Cerebellum (tissue), 4 donors: ENCODE measurements at places on chromosomes 3 and 15. TPM values are rescaled to one million over a fixed set of nuclear protein-coding genes. Genes with fewer than 3 reads are reported as not detected.
A peak's percentile ranks its signal among the peaks of the same experiment; 100 is the strongest.

Gene DPH6
- 27.2 TPM for total RNA-seq

Gene LRTM1
- total RNA-seq: not detected

- no peak for DNase-seq
Measured at GRCh38 chr3:3241596-3241995, 62.1 kb upstream of the CRBN start.

Gene TMEM115
- total RNA-seq: 16.4 TPM

DNA sequence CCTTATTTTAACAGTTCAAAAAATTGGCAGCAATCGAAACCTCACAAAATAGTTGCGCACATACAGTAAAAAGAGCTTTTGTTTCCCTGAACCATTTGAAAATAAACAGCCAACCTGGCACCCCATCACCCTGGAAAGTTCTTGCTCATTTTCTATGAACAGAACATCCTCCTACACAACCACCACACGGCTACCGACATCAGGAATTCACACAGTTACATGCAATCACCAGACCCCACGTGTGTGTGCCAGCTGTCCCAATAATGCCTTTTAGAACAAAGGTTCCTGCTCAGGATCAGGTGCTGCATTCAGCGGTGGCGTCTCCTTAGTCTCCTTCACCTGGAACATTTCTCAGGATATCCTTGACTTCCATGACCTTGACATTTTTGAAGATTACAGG is 186.5 kb downstream of the KLF13 start:
- no peak for DNase-seq

Gene TF
- 10.2 TPM for total RNA-seq

Gene GXYLT2
- 7.4 TPM for total RNA-seq

DNA sequence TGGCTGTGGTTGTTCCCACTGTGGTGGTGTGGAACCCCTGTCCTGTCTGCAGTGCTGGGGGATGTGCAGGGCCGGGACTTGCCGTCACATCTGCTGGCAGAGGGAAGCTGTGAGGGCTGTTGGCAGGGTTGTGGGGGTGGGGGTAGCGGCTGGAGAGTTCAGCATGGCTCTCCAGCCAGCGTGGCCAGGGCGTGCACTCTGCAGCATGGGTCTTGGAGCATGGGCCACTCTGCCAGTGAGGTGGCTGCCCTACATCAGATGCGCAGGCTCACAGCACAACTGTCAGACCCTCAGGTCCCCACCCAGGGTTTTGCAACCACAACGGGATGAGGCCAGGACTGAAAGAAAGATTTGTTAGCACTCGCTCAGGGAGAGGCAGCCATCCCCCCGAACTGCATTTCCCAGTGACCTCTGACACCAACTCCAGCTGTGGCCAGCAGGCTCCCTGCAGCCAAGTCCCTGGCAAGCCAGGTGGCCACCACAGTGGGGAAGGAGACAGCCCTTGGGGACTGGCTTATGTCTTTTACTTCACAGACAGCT is 237.7 kb upstream of the LYSMD4 start:
- no peak for DNase-seq

GRCh38 chr15:74167891-74168331 is 5.6 kb upstream of the ISLR start:
- no peak for DNase-seq

- DNase-seq: no peak
Measured at GRCh38 chr3:16059711-16060357, 114.6 kb upstream of the GALNT15 start.

Gene SCAANT1
- not detected for total RNA-seq

Gene TMOD3
- total RNA-seq: 33.5 TPM

Gene SPCS1
- 31.2 TPM for total RNA-seq

DNA sequence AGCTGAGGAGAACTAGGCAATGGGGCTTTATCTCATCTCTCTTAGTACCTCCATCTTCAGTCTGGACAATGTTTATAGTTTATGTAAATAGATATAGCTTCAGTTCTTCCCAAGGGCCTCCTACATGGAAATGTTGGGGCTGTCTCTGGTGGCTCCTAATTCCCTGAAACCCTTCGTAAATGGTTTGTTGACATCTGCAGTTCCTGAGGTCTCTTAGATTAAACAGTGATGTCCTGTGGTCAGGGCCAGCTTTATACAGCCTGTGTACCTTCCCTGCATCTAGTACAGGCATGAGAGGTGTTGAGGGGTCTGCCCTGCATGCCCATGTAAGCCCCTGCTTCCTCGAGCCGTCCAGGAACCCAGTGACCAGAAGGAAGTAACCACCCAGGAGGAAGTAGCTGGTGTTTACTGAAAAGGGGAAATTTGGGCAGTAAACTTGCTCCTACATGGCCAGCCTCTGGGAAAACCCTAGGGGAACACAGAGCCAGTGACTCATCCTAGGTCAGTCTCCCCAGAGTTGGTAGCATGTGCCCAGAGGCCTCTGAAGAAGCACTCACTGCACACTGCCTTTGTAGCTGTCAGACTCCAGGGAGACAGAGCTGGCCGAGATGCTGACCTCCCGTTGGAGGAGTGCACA is 4.7 kb upstream of the TBC1D2B start:
- DNase-seq: no peak

- DNase-seq: no peak
Measured at GRCh38 chr3:46829699-46830208, 33.5 kb downstream of the MYL3 start.

- no peak for DNase-seq
Measured at GRCh38 chr3:41489231-41489630, 289.9 kb downstream of the CTNNB1 start.

- no peak for DNase-seq
Measured at GRCh38 chr3:184719709-184720108, 7.8 kb upstream of the MAGEF1 start.

GRCh38 chr3:72615776-72616175 is 232.5 kb downstream of the SHQ1 start:
- DNase-seq: peak; percentile 21

DNA sequence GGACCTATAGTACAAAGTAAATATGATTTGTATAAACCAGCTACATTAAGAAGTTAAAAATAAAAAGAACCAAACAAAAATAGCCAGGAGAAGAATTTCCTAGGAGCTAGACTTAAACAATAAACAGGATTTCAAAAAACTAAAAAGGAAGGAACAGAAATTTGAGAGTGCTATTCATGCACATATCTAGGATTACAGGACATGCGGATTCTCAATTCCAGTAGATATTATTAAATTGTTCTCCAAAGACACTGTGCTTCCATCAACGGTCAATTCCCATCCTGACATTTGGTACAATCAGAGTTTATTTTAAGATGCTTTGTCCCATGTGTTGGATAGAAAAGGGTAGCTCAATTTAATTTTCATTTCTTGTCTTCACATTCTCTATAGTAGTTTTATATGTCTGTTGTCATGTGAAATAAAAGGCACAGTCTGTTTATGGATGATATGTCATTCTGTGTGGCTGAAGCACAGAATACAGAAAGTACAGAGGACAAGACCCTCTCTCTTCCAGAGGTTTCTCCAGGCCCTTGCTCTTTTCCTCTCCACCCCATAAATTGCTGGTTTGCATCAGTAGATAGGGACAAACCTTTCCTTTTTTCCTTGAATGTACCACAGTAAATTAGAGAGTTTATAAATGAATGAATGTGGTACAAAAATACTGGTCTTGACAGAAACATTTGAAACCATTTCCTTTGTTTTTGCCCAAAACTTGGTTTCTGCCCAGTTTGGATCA is 3.5 kb downstream of the PLOD2 start:
- DNase-seq: no peak

GRCh38 chr15:25783607-25784540 is 79.3 kb downstream of the ATP10A start:
- DNase-seq: no peak

- no peak for DNase-seq
Measured at GRCh38 chr3:72331076-72331475, 517.2 kb downstream of the SHQ1 start.

DNA sequence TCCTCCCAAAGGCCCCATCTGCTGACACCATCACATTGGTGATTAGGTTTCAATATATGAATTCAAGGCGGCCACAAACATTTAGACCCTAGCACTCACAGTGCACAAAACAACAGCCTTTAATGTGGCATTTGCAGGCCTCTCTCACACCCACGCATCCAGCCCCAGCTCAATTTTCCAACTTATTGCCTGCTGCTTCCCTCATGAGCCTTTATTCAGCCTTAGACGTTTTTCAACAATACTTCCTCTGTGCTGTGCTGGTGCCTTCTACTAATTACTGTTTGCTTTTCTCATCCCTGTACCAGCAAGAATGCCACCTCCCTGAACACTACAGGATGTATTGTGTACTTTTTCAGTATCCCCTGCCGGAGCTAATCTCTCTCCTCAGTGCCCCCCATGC is 334.6 kb downstream of the GABRB3 start:
- DNase-seq: no peak

DNA sequence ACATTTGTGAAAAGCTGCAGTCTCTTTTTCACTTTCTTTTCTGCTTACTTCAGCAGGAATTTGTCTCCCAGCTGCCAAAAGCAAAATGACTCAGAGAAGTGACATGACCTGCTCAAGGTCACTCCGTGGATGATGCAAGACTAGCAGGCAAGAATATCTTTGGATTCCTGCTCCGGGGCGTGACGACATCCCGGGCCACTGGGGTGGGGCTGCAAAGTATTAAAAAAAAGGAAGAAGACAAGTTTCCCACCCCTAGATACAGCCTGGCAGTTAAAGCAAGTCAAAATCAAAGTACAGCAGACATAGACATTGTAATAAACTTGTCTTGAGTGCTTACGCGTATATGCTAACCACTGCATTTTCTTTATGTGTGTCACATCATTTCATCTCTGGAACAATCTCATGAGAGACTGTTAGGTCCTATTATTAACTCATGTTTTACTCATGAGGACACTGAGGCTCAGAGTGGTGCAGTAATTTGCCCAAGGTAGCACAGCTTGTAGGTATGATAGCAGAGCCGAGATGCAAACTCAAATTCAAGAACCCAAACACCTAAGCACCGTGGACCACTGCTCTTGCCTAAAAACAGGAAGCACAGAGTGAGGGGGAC is 485.2 kb upstream of the PROK2 start:
- DNase-seq: no peak

GRCh38 chr3:69585472-69585871 is 153.8 kb upstream of the MITF start:
- DNase-seq: no peak

DNA sequence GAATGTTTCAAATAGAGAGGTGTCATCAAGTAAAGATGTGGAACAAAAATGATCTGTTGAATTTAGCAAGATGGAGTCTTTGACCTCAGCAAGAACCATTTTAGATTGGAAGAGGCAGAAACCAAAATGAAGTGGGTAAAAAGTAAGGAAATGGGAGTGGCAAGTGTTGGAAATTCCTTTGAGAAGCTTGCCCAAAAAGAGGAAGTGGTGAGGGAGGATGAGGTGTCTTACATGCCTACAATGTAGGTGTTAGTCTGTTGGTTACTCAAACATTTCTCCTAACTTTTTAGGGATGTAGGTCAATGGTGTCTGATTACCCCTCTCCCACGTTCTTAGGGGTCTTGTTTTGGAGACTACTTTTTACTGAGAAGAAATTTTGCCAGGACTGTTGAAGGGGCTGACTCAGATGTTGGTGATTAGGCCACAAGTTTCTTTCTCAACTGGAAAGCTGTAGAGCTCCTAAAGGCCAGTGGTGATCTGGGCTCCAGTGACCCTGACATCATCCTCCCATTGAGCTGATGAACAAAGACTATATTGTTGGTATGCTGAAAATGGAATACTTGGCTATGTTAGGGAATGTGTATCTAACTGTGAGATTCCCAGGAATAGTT is 5.1 kb downstream of the PPP2R3A start:
- DNase-seq: no peak

GRCh38 chr3:129684270-129684669 is 77.8 kb upstream of the PLXND1 start:
- peak; percentile 42 for DNase-seq

DNA sequence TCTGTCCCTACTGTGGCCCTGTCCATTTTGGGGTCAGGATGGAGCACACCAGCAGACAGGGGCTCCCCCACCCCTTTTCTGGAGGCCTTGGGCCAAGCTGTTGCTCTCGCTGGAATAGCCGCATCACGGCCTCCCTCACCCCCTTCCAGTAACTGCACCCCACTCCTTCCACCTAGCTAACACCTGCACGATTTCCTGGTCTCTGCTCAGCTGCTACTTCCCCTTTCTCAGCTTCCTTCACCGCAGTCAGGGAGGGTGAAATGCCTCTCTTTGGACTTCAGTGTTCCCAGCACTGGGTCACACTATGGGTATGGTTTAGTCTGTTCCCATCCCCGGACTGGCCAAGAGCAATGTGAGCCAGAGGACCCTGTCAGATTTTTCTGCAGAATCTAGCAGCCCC is 400.2 kb downstream of the MCTP2 start:
- DNase-seq: no peak

- DNase-seq: no peak
Measured at GRCh38 chr15:99442252-99442897, 123.4 kb upstream of the MEF2A start.
